ENCODE measurements at places on chromosomes 5 and 9.

DNA sequence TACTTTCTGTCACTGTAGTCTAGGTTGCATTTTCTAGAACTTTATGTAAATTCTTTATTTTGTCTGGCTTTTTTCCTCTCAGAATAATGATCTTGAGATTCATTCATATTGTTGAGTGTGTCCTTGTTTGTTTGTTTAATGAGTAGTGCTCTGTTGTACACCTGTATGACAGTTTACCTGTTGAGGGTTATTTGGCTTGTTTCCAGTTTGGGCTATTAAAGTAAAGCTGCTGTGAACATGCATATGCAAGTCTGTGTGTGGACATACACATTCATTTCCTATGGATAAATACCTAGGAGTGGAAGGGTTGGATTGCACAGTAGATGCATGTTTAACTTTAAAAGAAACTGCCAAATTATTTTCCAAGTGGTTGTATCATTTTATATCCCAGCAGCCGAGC, 30.4 kb downstream of the MVB12B start:
- DNase-seq = no peak

GRCh38 chr5:151086905-151087360, 6.1 kb upstream of the TNIP1 start:
- DNase-seq = peak; percentile 49

DNA sequence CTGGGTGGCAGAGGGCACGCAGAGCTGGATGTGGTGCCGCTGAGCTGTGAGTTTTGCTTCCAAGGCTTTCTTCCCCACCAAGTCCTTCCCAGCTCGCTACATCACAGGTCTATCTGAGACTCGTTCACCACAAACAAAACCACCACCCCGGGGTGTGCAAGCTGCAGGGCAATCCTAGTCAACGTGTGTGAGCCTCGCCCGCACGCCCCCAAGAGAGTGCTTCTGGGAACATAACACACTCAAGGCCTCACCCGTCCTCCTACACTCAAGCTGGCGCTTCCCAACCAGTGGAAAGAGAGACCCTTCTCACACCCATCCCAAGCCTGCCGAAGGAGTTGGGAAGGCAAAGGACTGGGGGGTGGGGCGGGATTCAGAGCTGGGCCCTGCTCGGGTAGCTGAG, 10.6 kb downstream of the SNAPC4 start:
- DNase-seq = no peak

GRCh38 chr5:390623-391491, 52.1 kb upstream of the EXOC3 start:
- peak; percentile 63 for DNase-seq

DNA sequence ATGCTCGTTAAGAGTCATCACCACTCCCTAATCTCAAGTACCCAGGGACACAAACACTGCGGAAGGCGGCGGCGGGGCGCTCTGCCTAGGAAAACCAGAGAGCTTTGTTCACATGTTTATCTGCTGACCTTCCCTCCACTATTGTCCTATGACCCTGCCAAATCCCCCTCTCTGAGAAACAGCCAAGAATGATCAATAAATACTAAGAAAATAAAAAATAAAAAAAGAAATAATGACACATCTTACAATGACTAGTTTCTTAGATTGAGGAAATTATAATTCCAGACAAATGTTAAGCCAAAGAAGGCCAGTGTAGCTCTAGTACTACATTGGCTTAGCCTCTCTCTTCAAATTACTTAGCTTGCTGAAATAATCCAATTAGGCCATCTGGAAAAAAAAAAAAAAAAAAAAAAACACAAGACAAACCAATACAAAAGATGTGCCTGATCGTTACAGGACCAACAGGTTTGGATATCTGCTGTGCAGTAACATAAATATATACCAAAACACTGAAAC, 58.0 kb downstream of the ANXA2R start:
- DNase-seq = no peak

- no peak for DNase-seq
Measured at GRCh38 chr9:8208465-8208864, 408.9 kb upstream of the DMAC1 start.

GRCh38 chr5:155620821-155621410, 607.4 kb downstream of the KIF4B start:
- DNase-seq = no peak
